Hematopoietic multipotent progenitor cell treated with erythropoietin and hydrocortisone succinate and interleukin-3 and kit ligand, for 8 days (in vitro differentiated cells): ENCODE measurements at places on chromosomes 4 and X.
A peak's percentile ranks its signal among the peaks of the same experiment; 100 is the strongest.

DNA sequence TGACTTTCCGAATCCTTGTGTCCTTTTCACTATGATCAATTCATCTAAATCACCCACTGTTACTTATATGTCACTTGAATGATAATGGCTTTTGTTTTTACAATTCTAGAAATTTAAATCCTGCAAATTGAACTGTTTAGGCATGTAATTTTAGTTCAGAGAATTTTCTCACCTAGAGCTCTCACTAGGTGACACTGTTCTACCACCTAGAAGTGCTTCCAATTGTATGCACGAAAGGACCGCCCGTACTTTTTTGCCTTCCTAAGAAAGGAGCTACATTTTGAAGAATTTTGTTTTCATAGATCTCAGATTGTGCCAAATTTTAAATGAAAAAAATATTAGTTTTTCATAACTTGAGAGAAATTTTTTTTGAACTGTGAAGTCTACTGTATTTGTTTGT, 481.6 kb upstream of the FSTL5 start:
- no peak for DNase-seq

- peak; percentile 65 for DNase-seq
Observed at GRCh38 chr4:54440394-54441136, 211.5 kb downstream of the PDGFRA start.

- no peak for DNase-seq
Observed at GRCh38 chr4:32073542-32073941, 1353.4 kb downstream of the PCDH7 start.

- no peak for DNase-seq
Observed at GRCh38 chr4:168248176-168248710, 70.3 kb downstream of the DDX60 start.

DNA sequence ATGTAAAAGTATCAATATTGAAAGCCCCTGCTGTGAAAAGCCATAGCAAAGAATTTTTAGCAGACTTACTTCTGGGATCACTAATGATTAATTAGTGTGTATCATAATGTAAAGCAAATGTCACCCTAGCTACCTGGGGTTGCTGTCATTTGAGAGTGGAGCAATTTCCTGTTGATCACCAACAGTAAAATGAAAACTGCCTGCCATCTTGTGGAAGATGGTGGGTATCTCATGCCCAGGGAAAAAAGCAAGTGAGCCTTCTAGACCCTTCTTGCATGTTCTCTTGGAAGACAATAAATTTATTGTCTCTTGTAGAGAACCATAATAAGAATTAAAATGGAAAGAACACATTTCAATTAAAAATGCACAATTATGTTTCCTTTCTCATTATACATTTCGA, 360.2 kb downstream of the ZIC3 start:
- peak; percentile 28 for DNase-seq

DNA sequence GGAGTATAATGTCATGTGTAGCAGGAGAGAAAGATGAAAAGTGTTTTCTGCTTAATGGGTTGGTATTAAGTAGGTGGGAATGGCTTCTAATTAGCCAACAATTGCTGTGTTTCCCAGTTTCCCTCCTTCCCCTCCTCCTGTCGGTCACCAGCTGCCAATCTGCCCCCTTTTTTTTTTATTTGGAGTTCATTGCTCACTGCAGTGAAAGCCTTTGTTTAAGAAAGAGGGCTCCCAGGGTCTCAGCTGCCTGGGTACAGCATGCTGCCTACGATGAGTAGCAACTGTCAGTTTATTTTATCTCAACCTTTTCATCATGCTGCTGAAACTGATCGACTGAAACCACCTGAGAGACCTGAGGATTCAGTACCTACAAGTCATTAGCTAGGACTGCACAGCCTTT, 149.0 kb downstream of the POU4F2 start:
- DNase-seq, result no peak

DNA sequence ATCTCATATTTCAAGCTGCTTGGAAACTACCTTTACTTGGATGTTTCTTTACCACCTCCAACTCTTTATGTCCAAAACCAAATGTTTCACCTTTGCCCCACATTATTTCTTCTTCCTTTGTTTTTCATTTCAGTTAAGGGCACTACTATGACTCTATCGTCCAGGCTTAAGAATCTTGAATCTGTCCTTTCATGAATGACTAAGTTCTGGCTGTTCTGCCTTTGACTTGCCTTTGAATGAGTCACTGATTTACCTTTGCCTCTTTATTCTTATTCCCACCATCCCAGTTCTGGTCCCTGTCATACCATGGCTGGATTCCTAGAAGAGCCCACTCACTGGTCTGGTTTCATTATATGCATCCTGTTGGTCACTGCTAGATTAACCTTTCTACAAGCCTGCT, 30.6 kb upstream of the PLAC1 start:
- DNase-seq, result no peak

DNA sequence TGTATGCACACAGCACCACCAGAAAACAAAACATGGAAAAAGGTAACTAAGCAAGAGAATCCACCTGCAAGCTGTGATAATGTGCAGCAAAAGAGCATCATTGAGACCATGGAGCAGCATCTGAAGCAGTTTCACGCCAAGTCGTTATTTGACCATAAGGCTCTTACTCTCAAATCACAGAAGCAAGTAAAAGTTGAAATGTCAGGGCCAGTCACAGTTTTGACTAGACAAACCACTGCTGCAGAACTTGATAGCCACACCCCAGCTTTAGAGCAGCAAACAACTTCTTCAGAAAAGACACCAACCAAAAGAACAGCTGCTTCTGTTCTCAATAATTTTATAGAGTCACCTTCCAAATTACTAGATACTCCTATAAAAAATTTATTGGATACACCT, 90.2 kb downstream of the TET2 start:
- DNase-seq, result no peak

DNA sequence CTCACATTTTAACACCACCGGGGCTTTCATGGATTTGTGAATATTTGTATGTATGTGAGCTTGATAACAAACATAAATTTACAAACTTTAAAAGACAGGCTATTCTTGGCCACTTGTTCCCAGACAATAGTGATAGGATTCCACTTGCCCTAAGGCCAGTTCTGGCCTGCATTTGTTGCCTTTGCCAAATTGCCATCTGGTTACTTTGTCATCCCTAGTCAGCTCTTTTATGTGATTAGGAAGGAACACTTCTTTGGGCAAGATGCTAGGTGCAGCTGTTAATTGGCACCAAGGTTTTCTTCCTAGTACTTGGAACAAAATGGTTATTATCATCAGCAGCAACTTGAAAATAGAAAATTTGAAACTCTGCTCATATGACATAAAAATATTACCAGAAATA, 63.3 kb downstream of the CCSER1 start:
- no peak for DNase-seq

- DNase-seq, result no peak
Observed at GRCh38 chr4:183430994-183431347, 13.5 kb upstream of the CDKN2AIP start.

GRCh38 chrX:15465347-15465746, 27.8 kb downstream of the PIR start:
- no peak for DNase-seq

- DNase-seq, result peak; percentile 15
Observed at GRCh38 chr4:120921456-120922380, 808 bp downstream of the PRDM5 start.

GRCh38 chrX:149518236-149518635, 13.1 kb upstream of the IDS start:
- DNase-seq, result peak; percentile 64

DNA sequence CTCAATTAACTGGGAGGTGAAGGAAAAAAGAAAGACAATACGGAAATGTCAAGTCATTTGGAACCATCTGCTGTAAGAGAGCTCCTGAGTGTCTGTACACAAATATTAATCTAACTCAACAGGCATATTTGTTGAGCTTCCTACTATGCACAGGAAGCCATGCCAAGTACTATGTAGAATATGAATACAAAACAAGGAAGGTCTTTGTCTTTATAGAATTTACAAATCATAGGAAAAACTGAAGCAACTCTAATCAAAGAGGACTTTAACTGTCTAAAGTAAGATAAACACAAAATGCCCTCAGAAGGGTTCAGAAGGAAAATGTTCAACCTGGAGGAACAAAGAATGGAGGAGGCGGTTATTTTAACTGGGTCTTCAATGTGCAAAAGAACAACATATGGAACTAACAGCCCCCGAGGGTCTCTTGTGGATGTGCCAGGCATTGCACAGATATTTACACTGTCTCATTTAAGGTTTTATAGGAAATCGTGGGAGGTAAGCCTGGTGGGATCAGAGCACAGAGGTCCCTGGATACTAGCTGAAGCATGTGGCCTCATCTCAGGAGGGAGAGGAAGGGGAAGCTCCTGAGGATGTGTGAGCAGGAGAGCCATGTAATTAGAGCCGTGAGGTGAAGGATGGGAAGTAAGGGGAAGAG, 5.8 kb downstream of the FAM114A1 start:
- DNase-seq, result no peak

GRCh38 chr4:70997546-70997945, 4.1 kb downstream of the DCK start:
- peak; percentile 78 for DNase-seq

GRCh38 chr4:89598602-89599001, 238.4 kb downstream of the SNCA start:
- peak; percentile 41 for DNase-seq

DNA sequence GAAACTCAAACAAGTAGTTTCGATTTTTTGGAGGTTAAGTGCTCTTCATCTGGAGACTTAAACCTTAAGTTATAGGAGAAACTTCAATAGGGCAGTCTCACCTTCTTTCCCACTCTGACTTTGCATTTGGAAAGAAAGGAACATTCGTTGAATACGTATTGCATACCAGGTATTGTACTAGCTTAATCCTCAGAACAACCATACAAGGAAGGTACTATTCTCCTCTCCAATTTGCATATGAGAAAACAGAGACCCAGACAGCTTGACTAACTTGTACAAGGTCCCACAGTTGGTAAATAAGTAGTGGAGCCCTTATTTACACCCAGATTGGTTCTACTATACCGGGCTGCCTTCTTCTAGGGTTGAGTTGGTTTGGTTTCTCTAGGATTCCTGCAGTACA, 32.6 kb downstream of the AMOT start:
- DNase-seq, result no peak

- DNase-seq, result no peak
Observed at GRCh38 chr4:24599275-24599674, 14.9 kb upstream of the DHX15 start.

GRCh38 chr4:2295500-2295899, 33.6 kb upstream of the MXD4 start:
- DNase-seq, result no peak

DNA sequence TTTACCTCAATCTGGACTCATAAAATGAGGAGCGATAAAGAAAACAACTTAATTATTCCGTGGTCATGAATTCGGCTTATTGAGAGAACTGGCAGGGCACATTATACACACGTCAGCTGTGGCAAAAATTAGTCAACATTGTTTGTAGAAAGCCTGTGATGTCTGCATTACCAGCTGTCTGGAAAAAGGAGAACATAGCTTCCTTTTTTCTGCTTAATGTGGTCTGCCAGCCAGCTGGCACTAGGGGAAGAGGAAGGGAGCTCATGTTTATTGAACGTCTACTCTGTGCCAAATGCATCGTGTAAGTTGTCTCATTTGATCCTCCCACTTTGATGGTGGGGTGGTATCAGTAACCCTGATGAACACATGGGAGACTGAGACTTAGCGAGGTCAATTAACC, 367.6 kb downstream of the ARHGAP24 start:
- peak; percentile 10 for DNase-seq

DNA sequence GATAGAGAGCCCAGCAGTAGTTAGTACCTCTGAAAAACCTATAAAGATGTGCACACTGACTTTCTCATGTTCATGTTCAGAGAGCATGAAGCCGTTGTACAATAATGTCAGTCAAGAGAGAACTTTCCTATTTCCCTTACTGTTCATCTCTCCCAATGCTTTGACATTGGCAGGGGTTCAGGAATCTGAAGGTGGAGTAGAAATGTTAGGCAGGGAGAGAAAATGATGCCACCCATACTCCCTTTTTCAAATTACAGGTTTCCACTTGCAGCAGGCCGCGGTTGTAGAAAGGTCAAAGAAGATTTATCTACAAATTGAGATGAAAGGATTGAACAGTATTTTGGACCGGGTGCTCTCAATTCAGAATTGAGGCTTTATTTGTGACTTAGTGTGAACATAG, 84.3 kb downstream of the DCAF8L2 start:
- DNase-seq, result no peak

GRCh38 chr4:106238820-106239420, 77.1 kb downstream of the TBCK start:
- DNase-seq, result peak; percentile 57

DNA sequence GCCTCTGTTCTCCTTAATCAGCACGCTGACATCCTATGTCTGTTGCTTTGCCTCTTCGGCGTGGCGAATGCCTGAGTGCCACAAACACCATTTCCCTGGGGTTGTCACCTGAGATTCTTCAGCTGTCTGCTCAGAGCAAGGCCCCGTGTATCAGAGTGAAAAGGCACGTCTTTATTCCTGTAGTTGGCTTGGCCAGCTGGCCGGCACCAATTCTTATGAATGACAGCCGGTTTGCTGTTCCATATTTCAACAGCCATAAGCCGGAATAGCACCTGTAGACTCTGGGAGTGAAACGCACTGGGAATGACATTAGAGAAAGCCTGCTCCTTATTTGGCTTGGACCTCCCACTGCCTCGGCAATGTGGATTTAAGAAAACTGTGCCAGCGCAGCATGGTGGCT, 89.3 kb downstream of the MGST2 start:
- DNase-seq, result no peak

GRCh38 chr4:47598320-47598719, 113.2 kb downstream of the ATP10D start:
- DNase-seq, result peak; percentile 12

DNA sequence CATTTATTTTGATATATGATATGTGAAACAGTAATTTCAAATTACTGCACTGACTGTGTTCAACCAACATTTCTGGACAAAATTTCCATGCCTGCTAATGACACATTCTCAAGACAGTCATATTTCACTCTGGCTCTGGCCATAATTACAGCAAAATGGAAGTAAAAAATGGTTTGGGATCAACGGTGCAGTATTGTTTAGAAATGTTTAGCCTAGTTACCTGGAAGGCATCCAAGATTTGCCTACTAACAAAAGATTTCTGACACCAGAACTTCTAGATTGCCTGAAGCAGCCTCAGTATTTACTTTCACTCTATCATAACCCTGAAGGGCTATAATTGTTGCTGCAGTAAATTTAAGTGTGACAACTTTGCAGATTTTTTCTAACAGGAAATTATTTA, 416.3 kb downstream of the PCDH10 start:
- no peak for DNase-seq

- peak; percentile 14 for DNase-seq
Observed at GRCh38 chrX:40095583-40096394, 2.0 kb downstream of the BCOR start.

DNA sequence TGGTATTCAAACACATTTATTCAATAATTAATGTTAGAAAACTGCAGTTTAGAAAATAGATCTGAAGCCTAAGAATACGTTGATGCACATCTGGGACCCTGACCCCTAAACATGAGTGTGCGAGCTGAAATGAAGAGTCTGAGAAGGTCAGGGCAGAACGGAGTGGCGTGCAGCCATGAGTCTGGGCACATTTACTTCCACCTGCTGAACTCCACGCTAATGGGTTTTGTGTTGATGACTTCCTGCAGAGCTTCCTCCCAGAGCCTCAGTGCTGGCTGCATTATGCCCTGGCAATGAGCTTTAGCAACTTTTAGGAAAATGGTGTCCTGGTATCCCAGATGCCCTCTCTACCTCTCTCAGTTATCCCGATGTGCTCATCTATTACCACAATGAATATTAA, 53.1 kb downstream of the FAM114A1 start:
- no peak for DNase-seq
